ENCODE measurements at places on chromosomes 16 and 17.

GRCh38 chr16:67842509-67843342 lies 606 bp downstream of the THAP11 start:
- no peak for DNase-seq

- no peak for DNase-seq
Observed at GRCh38 chr17:49582789-49583188, 7.1 kb downstream of the NXPH3 start.

- DNase-seq, result no peak
Observed at GRCh38 chr16:69190598-69190997, 3.6 kb downstream of the SNTB2 start.

DNA sequence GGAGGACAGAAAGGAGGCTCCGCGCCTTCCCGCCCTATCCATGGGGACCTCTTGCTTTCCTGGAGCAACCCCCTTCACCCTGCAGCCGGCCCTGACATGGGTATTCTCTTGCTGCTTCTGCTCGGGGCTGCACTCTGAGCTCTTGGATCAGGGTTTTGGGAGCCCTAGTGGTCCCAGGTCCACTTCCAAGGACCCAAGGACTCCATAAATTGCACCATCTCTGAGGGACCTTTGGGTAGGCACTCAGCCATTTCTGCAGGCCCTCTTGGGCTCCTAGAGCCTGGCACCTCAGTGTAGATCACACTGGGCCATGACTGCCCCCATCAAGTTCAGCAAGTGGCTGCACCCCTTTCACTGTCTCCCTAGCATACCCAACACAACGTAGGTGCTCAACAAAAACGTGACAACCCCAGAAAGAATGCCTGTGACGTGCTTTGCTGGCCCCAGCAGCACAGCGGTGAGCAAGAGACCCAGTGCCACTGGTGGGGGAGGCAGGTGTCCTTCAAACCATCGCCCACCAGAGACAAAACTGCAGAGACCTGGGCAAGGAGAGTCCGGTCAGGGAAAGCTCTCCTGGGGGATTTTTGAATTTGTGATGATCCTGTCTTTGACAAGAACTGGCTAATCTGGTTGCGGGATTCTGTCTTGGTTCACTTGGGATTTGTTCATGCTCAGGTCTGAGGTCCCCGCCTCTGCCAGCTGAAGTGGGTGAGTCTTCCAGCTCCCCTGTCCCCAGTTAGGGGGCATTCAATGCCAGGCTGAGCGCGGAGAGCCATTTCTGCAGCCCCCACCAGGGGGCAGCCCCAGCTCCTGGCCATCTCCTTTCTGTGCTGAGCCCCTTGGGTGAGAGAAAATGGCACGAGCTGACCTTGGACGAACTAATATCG lies 2.5 kb upstream of the RAB11FIP4 start:
- DNase-seq, result peak; percentile 39

GRCh38 chr16:88318521-88318920 lies 64.2 kb upstream of the ZNF469 start:
- DNase-seq, result no peak

DNA sequence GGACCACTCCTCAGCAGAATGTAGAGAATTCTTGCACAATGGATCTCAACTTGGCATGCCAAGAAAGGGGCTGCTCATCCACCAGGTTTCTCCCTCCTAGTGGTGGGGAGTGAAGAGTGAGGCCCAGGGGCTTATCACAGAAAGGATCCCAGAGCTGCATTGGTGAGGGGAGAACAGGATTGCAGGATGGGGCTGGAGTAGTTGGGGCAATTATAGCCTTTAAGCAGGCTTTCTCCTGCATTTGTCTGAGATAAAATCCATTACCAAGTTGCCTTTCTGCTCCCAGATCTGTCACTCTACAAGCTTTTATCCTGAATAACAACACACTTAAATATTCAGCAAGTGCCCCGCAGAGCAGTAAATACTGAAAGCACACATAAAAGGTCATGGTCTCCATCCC lies 130.8 kb upstream of the CES5A start:
- no peak for DNase-seq

GRCh38 chr16:7086822-7087616 lies 245.6 kb upstream of the RBFOX1 start:
- no peak for DNase-seq

DNA sequence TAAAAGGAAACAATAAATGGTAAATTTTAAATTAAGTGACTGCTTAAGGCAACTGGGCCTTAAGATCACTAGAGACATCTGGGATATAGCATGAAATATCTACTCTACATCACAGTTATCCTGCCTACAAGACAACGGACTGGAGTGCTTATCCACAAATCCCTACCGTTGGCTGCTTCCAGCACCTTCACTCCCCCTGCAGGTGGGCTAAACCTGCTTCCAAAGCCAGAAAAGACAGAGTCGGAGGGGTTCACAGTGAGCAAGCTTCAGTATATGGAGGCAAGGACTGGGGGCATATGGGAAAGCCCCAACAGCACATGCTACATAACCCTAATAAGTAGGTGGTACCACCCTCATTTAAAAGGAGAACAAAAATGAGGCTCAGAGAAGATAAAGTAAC lies 45.3 kb downstream of the GRIN2A start:
- no peak for DNase-seq

GRCh38 chr17:8369944-8370343 lies 6.6 kb downstream of the KRABD2 start:
- no peak for DNase-seq

- DNase-seq, result no peak
Observed at GRCh38 chr17:72719206-72719577, 373.3 kb downstream of the SLC39A11 start.

- DNase-seq, result no peak
Observed at GRCh38 chr17:17933775-17934174, 38.4 kb downstream of the TOM1L2 start.

DNA sequence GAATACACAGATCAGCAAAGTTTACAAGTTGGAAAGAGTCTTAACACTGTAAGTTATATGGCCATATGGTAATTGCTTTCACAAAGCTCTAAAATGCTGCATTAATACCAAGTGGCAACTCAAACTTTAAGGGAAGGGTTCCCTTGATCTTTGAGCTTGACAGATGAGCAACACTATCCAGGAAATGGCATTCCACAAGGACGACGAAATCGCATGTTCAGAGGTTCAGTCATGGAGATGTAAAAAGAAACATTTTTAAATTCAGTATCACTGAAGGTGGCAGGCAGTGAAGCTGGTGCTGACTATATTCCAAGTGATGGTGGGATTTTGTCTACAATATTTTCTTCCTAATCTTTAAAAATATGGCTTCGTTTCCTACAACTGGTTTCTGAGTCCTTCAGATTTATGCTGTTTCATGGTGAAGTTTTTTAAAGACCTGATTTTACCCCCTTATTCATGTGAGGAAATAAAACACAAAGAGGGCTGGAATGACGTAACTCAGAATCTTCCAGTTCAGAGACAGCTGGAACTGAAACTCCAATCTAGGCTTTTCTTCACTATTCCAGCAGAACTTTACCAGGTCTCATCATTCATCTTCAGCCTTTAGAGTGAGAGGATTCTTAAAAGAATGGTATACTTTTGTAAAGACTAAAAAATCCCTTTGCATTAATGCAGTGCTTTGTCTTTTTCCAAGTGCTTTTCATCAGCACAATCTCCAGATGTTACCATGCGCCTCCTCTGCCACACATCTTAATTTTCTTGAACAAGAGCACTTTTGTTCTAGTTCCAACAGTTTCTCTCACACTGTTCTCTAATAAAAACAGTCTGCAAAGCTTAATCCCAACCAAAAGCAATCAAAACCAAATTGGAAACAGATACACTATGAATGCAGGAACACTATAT lies 20.2 kb downstream of the CHCT1 start:
- DNase-seq, result no peak

DNA sequence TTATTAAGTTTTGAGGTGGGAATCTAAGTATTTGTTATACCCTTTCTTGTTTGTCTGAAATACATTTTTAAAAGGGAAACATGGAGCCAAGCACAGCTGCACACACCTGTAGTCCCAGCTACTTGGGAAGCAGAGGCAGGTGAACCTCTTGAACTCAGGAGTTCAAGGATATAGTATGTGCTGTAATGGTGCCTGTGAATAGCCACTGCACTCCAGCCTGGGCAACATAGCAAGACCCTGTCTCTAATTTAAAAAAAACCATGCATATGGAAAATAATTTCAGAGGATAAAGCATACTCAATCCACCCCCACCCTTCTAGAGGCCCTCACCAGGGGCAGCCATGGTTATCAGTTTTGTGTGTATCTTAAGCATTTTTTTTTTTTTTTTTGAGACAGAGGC lies 3.4 kb upstream of the DDX19B start:
- no peak for DNase-seq

- no peak for DNase-seq
Observed at GRCh38 chr17:79902146-79902791, 63.0 kb upstream of the CBX4 start.

- DNase-seq, result no peak
Observed at GRCh38 chr17:71966459-71967313, 154.1 kb upstream of the SOX9 start.

DNA sequence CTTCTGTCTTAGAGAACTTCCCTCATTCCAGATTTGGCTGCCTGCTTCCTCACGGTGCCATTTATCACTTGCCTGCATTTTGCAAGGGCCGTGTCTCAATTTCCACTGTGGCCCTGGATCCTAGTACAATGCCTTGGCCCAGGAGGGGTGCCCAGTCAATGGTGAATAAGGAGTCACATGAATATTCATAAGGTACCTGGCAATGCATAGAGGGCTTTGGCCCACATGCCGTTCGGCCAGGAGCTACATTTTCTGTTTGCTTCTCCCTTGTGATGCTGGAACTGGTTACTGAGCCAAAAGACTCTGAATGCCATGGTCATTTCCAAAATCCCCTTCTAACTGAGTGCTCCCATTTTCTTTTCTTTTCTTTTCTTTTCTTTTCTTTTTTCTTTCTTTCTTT lies 4.8 kb upstream of the PIRT start:
- DNase-seq, result no peak

- DNase-seq, result peak; percentile 2
Observed at GRCh38 chr17:78684026-78684425, 98.0 kb downstream of the CYTH1 start.

GRCh38 chr16:10138881-10139280 lies 43.3 kb downstream of the GRIN2A start:
- DNase-seq, result no peak

DNA sequence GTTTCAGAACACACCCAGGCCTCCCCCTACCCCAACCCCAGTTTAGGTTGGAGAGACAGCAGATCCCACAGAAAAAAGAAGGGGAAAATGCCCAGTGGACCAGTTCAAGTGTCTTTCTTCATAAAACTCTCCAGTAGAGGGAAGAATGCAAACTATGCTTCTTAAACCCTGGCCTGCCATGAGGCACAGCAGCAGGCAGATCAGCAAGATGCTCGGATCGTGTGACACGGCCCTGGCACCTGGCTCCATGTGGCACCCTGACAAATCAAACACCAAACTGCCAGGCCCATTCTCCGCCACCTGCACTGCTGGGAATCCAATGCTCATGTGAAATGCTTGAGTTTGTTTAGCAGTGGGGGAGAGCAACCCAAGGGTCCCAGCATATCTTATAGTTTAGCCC lies 166.8 kb downstream of the SOX9 start:
- DNase-seq, result peak; percentile 14

Measured in NCI-H1105 (cell line).